ENCODE measurements at places on chromosomes 2 and 18. TPM values are rescaled to one million over a fixed set of nuclear protein-coding genes. Genes with fewer than 3 reads are reported as not detected.
A peak's percentile ranks its signal among the peaks of the same experiment; 100 is the strongest.

Gene BMPR2
- 94.0 TPM for total RNA-seq

Gene GRB14
- total RNA-seq, result 41.8 TPM

- no peak overlapping the region for H3K27ac ChIP-seq
- no peak for DNase-seq
- no peak overlapping the region for H3K4me3 ChIP-seq
- peaks cover 19% of the 10 kb centered on the region for H3K4me1 ChIP-seq
Measured at GRCh38 chr2:70988726-70989648, 5.7 kb downstream of the TEX261 start.

GRCh38 chr2:120546865-120547390 lies 188.7 kb upstream of the GLI2 start:
- H3K4me3 ChIP-seq, result no peak overlapping the region
- DNase-seq, result no peak
- H3K27me3 ChIP-seq, result no peaks in the 10 kb centered on the region
- H3K4me1 ChIP-seq, result peaks cover 13% of the 10 kb centered on the region

- H3K36me3 ChIP-seq, result no peaks in the 10 kb centered on the region
- no peak for DNase-seq
- no peaks in the 10 kb centered on the region for H3K27me3 ChIP-seq
Measured at GRCh38 chr18:63244607-63245006, 75.0 kb downstream of the BCL2 start.

GRCh38 chr2:152544638-152545037 lies 172.6 kb downstream of the PRPF40A start:
- DNase-seq, result no peak
- no peaks in the 10 kb centered on the region for H3K27me3 ChIP-seq
- no peak overlapping the region for H3K4me3 ChIP-seq
- no peaks in the 10 kb centered on the region for H3K36me3 ChIP-seq

GRCh38 chr2:186347472-186347871 lies 138.6 kb upstream of the ZC3H15 start:
- no peak for DNase-seq
- no peak overlapping the region for H3K27ac ChIP-seq
- H3K4me1 ChIP-seq, result no peaks in the 10 kb centered on the region
- H3K27me3 ChIP-seq, result no peaks in the 10 kb centered on the region
- H3K36me3 ChIP-seq, result no peaks in the 10 kb centered on the region

DNA sequence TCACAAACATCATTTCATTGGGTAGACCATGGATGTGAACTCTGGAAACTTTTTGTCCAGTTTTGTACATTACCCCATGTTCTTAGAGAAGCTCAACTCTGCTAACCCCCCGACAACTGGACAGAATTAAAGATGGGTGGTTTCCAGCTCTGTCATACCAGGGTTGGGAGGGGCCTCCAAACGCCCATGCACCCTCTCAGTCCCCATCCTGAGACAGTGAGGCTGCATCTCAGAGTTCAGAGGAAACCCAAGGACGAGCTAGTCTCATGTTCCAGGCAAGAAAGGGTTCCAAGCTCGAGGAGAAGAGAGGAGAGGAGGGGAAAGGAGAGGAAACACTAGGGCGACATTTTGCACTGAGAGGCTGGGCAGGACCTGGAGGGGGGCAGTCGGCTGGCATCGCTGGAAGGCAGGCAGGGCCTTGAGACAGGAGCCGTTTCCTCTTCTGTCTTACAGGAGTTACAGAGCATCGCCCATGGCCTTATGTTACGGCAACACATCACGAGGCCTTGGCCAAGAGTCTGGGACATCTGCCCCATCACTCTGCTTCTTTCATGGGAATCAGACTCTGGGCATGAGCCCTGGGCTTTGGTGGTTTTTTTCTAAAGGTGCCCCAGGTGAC lies 16.4 kb downstream of the MAL start:
- H3K4me1 ChIP-seq, result peaks cover 4% of the 10 kb centered on the region
- no peak for DNase-seq
- H3K4me3 ChIP-seq, result no peak overlapping the region
- no peaks in the 10 kb centered on the region for H3K27me3 ChIP-seq

Gene GPBAR1
- 2.9 TPM for total RNA-seq

Gene TMEM247
- total RNA-seq, result not detected

Gene KLHL41
- 0.42 TPM for total RNA-seq

- H3K27ac ChIP-seq, result no peak overlapping the region
- no peak for DNase-seq
- no peaks in the 10 kb centered on the region for H3K4me1 ChIP-seq
- H3K27me3 ChIP-seq, result no peaks in the 10 kb centered on the region
- no peaks in the 10 kb centered on the region for H3K36me3 ChIP-seq
Measured at GRCh38 chr18:44135741-44136140, 544.9 kb upstream of the SETBP1 start.

- no peak for DNase-seq
- no peak overlapping the region for H3K27ac ChIP-seq
- H3K27me3 ChIP-seq, result no peaks in the 10 kb centered on the region
- H3K4me1 ChIP-seq, result no peaks in the 10 kb centered on the region
- no peaks in the 10 kb centered on the region for H3K36me3 ChIP-seq
Measured at GRCh38 chr2:25491966-25492532, 150.3 kb upstream of the DNMT3A start.

- H3K4me3 ChIP-seq, result no peak overlapping the region
- H3K27ac ChIP-seq, result no peak overlapping the region
- H3K27me3 ChIP-seq, result no peaks in the 10 kb centered on the region
- no peak for DNase-seq
- H3K4me1 ChIP-seq, result no peaks in the 10 kb centered on the region
Measured at GRCh38 chr2:212034841-212035585, 503.6 kb downstream of the ERBB4 start.

Gene GKN1
- total RNA-seq, result 0.31 TPM

DNA sequence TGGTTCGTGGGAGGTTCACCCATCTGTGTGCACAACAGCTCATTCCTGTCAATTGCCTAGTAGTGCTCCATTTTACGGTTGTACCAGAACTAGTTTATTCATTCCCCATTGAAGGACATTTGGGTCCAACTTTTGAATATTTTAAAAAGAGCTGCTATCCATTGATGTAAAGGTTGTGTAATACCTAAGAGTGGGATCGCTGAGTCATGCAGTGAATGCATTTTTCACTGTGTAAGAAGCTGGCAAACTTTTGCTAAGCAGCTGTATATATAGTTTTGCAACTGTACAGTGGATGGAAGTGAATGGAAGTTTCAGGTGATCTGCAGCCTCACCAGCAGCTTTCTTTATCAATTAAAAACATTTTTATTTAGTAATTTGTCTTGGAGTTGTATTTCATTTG lies 104.5 kb downstream of the DCDC2C start:
- no peak overlapping the region for H3K4me3 ChIP-seq
- DNase-seq, result no peak
- no peak overlapping the region for H3K27ac ChIP-seq
- no peaks in the 10 kb centered on the region for H3K4me1 ChIP-seq

GRCh38 chr18:28175930-28176697 lies 816 bp downstream of the CDH2 start:
- peak overlapping the region; percentile 40 for H3K4me3 ChIP-seq
- no peaks in the 10 kb centered on the region for H3K36me3 ChIP-seq

- no peak overlapping the region for H3K27ac ChIP-seq
- no peak overlapping the region for H3K4me3 ChIP-seq
- no peaks in the 10 kb centered on the region for H3K36me3 ChIP-seq
- no peaks in the 10 kb centered on the region for H3K4me1 ChIP-seq
- H3K27me3 ChIP-seq, result no peaks in the 10 kb centered on the region
- no peak for DNase-seq
Measured at GRCh38 chr2:72008608-72009007, 139.1 kb downstream of the CYP26B1 start.

Gene DNER
- 122 TPM for total RNA-seq

Gene IL37
- total RNA-seq, result not detected

- no peak overlapping the region for H3K27ac ChIP-seq
- no peaks in the 10 kb centered on the region for H3K4me1 ChIP-seq
- DNase-seq, result no peak
- H3K4me3 ChIP-seq, result no peak overlapping the region
- no peaks in the 10 kb centered on the region for H3K27me3 ChIP-seq
Measured at GRCh38 chr2:83162421-83162820, 1296.7 kb downstream of the SUCLG1 start.

DNA sequence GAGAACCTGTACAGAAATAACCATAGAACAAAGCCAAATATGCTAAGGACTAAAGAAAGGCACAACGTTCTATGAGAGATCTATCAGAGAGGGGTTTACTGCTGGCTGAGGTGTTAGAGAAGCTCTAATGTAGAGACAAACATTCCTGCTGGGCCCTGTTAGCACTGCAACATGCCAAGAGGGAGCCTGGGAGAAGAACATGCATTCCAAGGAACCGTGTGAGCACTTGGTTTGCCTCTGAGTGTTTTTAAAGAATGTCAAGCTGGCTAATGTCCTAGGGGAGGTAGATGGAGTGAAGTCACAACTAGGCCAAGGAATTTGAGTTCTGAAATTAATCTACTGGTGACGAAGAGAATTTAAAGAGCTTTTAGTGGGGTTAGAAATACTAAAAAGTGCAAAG lies 384.3 kb upstream of the LYPD1 start:
- no peak overlapping the region for H3K27ac ChIP-seq
- no peaks in the 10 kb centered on the region for H3K4me1 ChIP-seq
- H3K36me3 ChIP-seq, result no peaks in the 10 kb centered on the region
- DNase-seq, result no peak

Gene CAVIN2
- total RNA-seq, result 41.0 TPM

Gene CBLN2
- 0.14 TPM for total RNA-seq

DNA sequence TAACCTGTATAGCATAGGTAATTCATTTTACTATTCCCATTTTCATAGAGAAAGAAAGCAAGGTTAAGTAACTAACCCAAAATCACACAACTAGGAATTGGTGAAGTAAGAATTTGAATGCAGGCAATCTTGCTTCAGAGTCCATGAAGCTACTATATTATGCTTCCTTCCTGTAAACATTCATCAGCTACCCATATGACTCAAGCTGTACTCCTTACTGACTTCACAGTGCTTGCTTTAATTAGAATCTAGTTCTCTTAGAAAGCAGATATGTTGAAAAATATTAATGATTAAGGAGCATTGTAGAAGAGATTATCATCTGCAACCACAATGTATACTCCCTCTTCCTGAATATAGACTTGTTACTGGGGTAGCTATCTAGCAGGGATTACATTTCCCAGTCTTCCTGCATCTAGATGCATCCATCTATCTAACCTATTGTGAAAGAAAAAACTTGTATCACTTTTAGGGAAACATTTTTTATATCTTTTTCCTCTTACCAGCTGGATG lies 961.6 kb upstream of the CHAC2 start:
- H3K27me3 ChIP-seq, result no peaks in the 10 kb centered on the region
- H3K4me1 ChIP-seq, result no peaks in the 10 kb centered on the region
- no peaks in the 10 kb centered on the region for H3K36me3 ChIP-seq
- DNase-seq, result no peak

DNA sequence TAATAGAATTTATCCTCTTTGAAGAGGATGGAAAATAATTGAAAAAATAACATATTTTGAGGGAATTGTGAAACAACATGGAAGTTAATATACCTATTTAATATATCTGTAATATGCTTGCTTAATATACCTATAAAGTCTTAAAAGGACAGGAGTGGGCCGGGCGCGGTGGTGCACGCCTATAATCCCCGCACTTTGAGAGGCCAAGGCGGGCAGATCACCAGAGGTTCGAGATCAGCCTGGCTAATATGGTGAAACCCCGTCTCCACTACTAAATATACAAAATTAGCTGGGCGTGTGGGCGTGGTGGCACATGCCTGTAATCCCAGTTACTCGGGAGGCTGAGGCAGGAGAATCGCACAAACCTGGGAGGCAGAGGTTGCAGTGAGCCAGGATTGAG lies 254.9 kb downstream of the TMX3 start:
- no peak overlapping the region for H3K27ac ChIP-seq
- H3K36me3 ChIP-seq, result no peaks in the 10 kb centered on the region
- no peaks in the 10 kb centered on the region for H3K27me3 ChIP-seq
- no peak for DNase-seq
- no peaks in the 10 kb centered on the region for H3K4me1 ChIP-seq
- no peak overlapping the region for H3K4me3 ChIP-seq

DNA sequence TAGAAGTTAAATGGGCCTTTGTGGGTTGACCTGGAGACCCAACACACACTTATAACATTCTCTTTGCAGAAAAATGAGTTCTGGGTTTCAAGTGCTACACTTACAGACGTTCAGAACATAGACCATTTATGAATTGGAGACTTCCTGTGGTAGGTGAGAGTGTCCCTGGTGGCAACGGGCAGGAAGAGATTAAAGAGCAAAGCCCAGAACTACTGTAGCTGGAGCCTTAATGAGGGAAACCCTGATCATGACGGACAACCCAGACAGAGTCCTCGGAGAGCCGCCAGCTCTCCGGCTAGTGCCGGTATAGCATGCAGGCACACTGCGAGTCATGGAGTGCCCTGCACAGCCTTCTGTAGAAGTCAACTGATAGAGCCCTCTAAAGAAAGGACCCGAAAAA lies 44.5 kb upstream of the RMDN2 start:
- no peaks in the 10 kb centered on the region for H3K36me3 ChIP-seq
- no peak overlapping the region for H3K27ac ChIP-seq
- H3K4me3 ChIP-seq, result no peak overlapping the region
- no peak for DNase-seq

DNA sequence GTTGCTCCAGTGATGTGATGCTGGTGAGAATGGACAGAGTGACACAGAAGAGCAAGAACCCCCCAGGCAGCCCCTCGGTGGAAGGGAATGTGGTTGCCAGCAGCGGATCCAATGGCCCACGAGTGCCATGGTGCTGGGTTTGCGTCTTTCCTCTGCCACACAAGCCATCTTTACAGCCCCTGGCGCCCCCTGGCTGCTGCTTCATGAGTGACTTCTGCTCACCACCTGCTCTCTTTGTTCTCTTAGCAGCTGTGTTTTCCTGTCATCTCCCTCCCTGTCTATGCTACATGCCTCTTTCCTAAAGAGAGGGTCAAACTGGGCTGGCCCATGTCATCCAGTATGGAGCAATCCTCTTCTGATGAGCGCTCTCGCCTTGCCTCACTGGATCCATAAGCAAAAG lies 300.0 kb upstream of the SMIM21 start:
- no peak overlapping the region for H3K27ac ChIP-seq
- H3K4me1 ChIP-seq, result no peaks in the 10 kb centered on the region
- no peak overlapping the region for H3K4me3 ChIP-seq
- peak; percentile 22 for DNase-seq

GRCh38 chr18:58276789-58277739 lies 233.0 kb downstream of the NEDD4L start:
- no peaks in the 10 kb centered on the region for H3K36me3 ChIP-seq
- H3K27ac ChIP-seq, result no peak overlapping the region
- no peak for DNase-seq
- no peak overlapping the region for H3K4me3 ChIP-seq

GRCh38 chr18:46329736-46330246 lies 225.6 kb downstream of the HAUS1 start:
- DNase-seq, result no peak
- no peaks in the 10 kb centered on the region for H3K36me3 ChIP-seq
- H3K4me1 ChIP-seq, result no peaks in the 10 kb centered on the region

Gene RNF125
- total RNA-seq, result 1.6 TPM

- H3K4me3 ChIP-seq, result no peak overlapping the region
- peaks cover 5% of the 10 kb centered on the region for H3K36me3 ChIP-seq
- no peak for DNase-seq
- no peaks in the 10 kb centered on the region for H3K27me3 ChIP-seq
- H3K27ac ChIP-seq, result peak overlapping the region; percentile 35
- peaks cover 17% of the 10 kb centered on the region for H3K4me1 ChIP-seq
Measured at GRCh38 chr18:13437796-13438506, 219.4 kb downstream of the LDLRAD4 start.

Gene RPS27A
- 796 TPM for total RNA-seq
